ENCODE measurements at places on chromosomes 12 and 14. TPM values are rescaled to one million over a fixed set of nuclear protein-coding genes. Genes with fewer than 3 reads are reported as not detected.

The NANOG gene
- under 0.01 TPM for total RNA-seq

The GLT8D2 gene
- 2.1 TPM for total RNA-seq

The TPPP2 gene
- total RNA-seq = not detected

The CELA1 gene
- total RNA-seq = not detected

The LRCOL1 gene
- not detected for total RNA-seq

Data from nasal cavity respiratory epithelium epithelial cell of viscerocranial mucosa (primary cell).